ENCODE measurements at places on chromosomes 11 and 22.

- DNase-seq = no peak
Measured at GRCh38 chr11:116061322-116061721, 557.1 kb upstream of the CADM1 start.

- peak; percentile 71 for DNase-seq
Measured at GRCh38 chr22:17705951-17706900, 67.7 kb downstream of the BCL2L13 start.

DNA sequence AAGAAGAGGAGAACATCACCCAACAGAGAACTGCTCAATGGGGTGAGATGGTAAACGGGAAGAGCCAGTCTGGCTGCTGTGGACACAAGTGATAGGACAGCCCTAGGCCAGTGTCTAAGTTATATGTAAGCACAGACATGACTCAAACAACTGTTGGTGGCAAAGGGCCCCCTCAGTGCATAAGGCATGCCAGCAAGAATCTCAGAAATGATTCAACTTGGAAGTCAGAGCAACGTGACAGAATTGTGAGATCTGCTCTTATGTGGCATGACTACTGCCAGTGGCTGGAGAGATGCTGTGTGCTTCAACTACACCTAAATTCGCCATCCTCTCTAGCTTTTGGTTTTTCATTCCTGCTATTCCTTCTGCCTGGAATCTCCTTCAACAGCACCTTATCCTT, 7.4 kb downstream of the SLN start:
- DNase-seq = no peak

- no peak for DNase-seq
Measured at GRCh38 chr22:26210334-26210733, 41.1 kb downstream of the SEZ6L start.

GRCh38 chr11:116865696-116866095, 28.3 kb upstream of the APOA1 start:
- DNase-seq = no peak

GRCh38 chr22:42061041-42061440, 9.6 kb downstream of the NAGA start:
- DNase-seq = no peak

- no peak for DNase-seq
Measured at GRCh38 chr11:104076455-104076854, 40.0 kb downstream of the DDI1 start.

- no peak for DNase-seq
Measured at GRCh38 chr22:36505998-36506635, 723 bp downstream of the FOXRED2 start.

GRCh38 chr11:69567951-69568808, 72.8 kb upstream of the CCND1 start:
- DNase-seq = no peak

DNA sequence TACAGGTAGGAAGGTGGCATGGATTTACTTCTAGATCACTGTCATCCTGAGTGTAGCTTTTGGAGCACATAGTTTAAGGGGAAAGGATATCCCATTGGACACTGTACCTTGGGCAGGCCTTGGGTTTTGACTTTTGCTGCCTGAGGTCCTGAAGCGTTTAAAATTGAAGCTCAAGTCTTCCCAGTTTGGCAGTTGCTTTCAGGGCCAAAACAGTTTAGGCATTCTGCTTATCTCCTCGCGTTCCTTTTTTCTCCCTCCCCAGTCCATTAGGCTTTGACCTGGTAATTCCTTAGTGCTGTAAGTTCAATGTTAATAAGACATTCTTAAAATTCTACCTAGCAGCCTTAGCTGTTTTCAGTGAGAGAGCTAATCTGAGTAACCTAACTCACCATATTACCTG, 35.7 kb downstream of the CSTF3 start:
- no peak for DNase-seq

DNA sequence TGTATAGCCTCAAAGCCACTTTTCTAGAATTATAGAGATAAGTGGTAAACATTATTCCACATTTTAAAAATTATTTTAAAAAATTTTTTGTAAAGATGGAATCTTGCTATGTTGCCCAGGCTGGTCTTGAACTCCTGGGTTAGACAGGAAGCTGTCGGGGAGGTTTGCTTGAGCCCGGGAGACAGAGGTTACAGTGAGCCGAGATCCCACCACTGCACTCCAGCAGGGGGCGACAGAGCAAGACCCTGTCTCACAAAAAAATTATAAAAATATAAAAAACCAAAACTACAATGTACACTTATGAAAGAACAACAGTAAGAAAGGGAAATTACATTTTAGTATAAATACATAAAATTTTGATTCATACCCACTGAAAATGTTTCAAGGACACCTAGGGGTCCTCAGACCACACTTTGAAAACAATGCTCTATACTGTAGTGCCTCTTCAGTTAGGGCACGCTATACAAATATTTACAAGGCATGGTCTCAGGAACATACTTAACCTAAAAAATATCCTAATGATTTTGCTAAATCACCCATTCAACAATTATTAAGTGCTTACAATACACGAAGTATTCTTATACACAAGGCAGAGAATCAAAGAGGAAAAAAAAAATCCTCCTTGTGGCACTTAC, 111.2 kb downstream of the MRTFA start:
- DNase-seq = no peak

GRCh38 chr11:61129639-61130523, 27.6 kb downstream of the CD5 start:
- DNase-seq = peak; percentile 71

DNA sequence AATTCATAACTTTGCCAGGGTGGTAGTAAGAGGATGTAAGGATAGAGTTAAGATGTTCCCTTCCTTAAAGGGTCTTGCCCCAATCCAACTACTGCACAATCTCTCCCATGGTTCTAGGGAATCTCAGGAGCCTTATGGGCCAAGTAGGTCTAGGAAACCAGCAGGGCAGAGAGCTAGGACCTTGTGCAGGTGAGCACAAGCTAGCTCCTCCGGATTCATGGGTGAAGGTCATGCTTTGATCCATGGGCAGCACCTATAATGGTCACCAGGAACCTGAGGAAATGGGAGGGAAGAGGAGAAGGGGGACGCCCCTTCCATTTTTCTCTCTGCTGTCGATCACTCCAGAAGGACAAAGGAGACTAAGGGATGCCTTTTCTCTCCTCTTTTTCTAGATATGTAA, 16.8 kb downstream of the KCNJ11 start:
- no peak for DNase-seq

DNA sequence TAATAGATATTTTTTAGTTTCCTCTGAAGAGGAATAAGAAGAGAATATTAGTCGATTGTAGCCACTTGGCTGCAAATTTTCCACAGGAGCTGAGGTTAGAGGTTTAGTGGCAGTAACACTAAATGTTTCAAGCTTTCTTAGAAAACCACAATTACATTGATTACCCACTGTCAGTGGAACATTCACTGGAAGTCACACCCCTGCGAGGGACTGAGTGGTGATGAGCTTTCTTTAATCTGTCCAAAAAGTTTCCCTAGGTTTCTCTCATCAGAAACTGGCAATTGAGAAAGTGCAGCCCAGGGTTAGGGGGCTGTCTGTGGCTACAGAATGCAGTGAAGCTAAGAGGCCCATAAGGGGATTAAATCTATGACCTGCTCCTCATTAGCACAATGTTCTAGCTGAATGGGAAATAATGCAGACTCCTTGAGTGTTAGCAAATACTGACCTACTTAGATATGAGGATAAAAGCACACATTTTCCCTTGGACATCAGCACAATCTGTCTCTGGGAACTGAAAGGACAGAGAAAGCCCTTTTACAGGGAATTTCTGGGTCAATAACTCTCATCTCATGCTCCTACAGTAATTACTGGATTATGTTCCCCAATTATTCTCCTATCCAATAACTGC, 189.5 kb downstream of the FAM76B start:
- no peak for DNase-seq

GRCh38 chr22:45962756-45963324, 14.1 kb downstream of the WNT7B start:
- DNase-seq = no peak

DNA sequence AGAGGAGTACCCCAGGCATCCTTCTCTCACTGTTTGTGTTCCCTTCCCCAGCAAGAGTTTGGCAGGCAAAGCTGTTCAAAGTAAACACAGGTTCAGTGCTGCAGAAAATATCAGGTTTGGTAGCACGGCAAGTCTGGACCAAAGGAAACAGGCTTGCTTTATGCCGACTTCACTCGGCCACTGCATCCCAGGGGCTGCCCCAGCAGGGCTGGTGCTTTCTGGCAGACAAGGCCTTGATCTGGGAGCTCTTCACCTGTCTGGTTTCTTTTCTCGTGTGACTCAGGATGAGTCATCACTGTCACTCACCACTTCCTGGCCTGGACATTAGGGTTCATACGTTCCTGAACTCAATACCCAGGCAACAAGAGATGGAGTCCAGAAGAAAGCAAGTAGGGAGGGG, 52.6 kb upstream of the NAV2 start:
- DNase-seq = no peak

GRCh38 chr11:385594-386351, 8.2 kb upstream of the PKP3 start:
- no peak for DNase-seq

- no peak for DNase-seq
Measured at GRCh38 chr11:120170741-120171261, 32.9 kb upstream of the TRIM29 start.

GRCh38 chr11:3815845-3816244, 7.5 kb downstream of the PGAP2 start:
- no peak for DNase-seq

- peak; percentile 66 for DNase-seq
Measured at GRCh38 chr22:37501610-37502341, 15.6 kb upstream of the MFNG start.

- no peak for DNase-seq
Measured at GRCh38 chr22:48823941-48824340, 1003.7 kb downstream of the BRD1 start.

- DNase-seq = no peak
Measured at GRCh38 chr22:42964994-42965699, 49.8 kb downstream of the PACSIN2 start.

DNA sequence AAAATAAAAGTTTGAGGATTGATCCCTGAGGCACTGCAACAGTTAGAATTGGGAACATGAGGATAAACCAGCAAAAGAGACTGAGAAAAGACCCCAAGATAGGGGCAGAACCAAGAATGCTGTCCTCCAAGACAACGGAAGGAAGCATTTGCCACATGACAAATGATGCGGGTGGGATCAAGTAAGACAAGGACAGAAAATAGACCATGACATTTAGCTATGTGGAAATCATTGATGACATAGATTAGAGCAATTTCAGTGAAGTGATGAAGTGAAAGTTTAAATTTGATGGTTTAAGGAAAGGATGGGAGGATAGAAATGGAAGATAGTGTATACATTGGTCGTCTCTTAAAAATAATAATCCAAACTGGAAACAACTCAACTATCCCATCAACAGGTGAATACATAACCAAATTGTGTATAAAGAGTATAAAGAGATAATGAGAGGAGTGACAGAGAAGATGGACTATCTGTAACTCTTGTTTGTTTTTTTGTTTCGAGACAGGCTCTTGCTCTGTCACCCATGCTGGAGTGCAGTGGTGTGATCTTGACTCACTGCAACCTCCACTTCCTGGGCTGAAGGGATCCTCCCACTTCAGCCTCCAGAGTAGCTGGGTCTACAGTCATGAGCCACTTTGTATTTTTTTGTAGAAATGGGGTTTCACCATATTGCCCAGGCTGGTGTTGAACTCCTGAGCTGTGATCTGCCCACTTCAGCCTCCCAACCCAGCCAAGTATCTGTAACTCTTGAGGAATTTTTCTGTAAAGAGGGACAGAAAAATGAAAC, 48.7 kb upstream of the FDX1 start:
- no peak for DNase-seq

- DNase-seq = no peak
Measured at GRCh38 chr11:86565388-86565787, 107.0 kb downstream of the ME3 start.

DNA sequence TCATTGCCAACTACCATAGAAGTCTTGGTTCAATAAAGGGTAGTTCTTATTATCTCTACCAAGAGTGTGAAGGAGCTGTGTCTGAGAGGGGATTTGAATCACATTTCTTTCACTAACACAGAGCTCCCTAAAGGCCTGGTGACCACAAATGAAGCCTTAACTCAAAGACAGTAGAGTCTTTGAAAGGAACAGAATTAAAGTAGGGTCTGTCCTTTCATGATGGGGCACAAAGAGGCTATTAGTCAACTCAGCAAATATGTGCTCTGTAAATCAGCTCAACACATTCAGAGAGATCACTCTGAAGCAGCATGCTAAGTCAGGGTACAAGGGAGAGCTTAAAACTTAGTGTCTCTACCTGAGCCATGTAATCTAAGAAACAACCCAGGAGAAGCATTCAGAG, 212.4 kb upstream of the SYN3 start:
- DNase-seq = no peak

DNA sequence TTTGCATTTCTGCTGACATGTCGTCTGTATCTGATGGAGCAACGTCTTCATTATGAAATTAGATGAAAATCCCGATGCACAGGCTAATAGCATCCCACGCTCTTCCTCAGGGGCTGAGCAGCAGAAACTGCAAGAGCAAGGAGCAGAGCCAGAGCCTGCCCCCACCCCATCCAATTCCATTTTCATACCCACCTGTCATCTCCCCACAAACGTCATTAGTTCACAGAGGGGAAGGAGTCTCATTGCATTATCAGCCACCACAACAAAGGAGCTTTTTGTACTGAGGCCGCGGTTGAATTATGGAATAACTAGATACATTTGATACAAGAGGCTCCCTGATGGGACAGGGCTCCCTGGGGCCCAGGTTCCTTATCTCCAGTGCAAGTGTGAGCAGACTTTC, 515.0 kb downstream of the NTM start:
- no peak for DNase-seq

GRCh38 chr11:3092603-3093141, 35.4 kb upstream of the CARS1 start:
- no peak for DNase-seq

DNA sequence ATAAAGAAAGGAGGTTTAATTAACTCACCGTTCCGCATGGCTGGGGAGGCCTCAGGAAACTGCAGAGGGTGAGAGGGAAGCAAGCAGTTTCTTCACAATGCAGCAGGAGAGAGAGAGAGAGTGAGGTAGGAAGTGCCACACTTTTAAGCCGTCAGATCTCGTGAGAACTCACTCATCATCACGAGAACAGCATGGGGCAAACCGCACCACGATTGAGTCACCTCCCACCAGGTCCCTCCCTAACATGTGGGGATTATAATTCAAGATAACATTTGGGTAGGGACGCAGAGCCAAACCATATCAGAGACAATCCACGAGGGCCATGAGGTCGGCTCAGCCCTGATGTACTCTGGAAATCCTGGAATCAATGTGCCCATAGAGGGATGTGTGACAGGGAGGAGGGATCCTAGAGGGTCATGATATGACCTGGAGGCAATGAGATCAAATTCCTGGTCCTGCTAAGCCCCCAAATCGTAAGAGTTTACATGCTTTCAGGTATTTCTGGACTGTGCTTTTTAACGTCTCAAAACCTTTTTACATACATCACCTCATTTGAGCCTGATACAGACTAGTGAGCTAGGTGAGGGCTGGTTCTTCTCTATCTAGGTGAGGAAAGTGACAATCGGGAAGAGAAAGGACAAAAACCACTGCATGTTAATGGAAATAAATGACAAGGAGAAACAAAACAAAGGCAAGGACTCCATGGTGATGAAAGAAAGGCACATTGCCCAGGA, 19.5 kb upstream of the RASSF10 start:
- DNase-seq = no peak

- DNase-seq = no peak
Measured at GRCh38 chr11:119339589-119340334, 921 bp downstream of the C1QTNF5 start.

GRCh38 chr22:42642806-42643633, 2.6 kb upstream of the ATP5MGL start:
- no peak for DNase-seq

All from glomerular endothelial cell (primary cell).